ENCODE measurements at places on chromosomes 5 and 9.

GRCh38 chr5:167513381-167513780, 778.1 kb upstream of the WWC1 start:
- DNase-seq = no peak

- DNase-seq = no peak
Measured at GRCh38 chr5:1108023-1108864, 3.6 kb downstream of the SLC12A7 start.

DNA sequence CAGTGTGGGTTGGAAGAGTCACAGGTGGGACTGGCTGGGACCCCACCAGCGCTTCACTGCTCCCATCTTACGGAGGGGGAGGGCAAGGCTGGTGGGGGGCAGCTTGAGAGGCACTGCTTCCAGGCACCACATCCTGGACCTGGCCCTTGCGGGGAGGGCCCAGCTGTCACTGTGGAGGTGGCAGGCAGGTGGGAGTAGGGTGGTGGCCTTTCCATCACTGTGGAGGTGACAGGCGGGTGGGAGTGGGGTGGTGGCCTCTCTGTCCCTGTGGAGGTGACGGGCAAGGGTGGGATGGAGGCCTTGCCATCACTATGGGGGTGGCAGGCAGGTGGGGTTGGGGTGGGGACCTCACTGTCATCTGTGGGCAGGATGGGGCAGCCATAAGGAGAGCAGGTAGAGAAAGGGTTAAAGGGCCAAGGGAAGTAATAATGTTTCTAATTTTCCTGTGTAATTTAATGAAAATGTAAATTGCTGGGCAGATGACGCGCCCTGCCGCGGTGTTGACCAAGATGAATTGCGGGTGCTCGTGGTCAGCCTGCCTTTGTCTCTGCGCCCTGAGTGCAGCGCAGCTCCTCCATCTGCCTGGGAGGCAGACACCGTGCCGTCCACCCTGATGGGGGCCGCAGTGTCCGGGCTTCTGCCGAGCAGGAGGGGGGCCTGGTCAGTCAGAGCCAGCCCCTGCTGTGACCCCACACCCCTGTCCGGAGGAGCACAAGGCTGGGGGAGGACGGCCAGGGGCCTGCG, 20.8 kb downstream of the RXRA start:
- DNase-seq = no peak

GRCh38 chr5:115507681-115508080, 36.9 kb downstream of the FEM1C start:
- no peak for DNase-seq

DNA sequence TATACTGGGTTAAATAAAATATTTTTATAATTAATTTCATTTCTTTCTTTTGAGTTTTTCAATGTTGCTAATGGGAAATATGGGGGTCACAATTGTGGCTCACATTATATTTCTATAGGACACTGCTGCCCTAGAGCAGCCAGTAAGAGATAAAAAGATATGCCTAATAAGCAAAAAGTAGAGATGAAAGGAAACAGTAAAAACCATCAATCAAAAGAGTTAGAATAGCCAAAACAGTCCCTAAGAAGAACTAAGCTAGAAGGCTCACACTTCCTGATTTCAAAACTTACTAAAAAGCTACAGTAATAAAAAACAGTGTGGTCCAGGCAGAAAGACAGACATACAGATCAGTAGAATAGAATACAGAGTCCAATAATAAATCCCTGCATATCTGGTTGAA, 104.4 kb downstream of the FANCC start:
- DNase-seq = no peak

DNA sequence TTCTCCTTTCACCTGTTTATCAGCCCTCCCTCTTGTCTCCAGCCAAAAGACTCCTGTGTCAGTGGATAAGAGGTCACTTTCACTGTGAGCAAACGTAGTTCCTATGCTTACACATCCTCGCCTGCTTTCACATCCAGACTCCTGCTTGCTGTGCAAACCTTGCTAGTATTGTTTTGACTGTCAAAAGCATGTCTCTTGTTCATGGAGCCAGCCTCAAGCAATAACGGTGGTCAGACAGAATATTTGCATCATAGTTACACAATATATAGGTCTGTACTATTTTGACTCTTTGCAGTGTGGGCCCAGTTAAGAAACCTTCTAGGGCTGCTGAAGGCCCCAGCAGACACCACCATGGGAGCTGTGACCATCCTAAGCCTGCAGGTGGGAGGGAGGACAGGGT, 420.0 kb downstream of the SEMA5A start:
- no peak for DNase-seq

DNA sequence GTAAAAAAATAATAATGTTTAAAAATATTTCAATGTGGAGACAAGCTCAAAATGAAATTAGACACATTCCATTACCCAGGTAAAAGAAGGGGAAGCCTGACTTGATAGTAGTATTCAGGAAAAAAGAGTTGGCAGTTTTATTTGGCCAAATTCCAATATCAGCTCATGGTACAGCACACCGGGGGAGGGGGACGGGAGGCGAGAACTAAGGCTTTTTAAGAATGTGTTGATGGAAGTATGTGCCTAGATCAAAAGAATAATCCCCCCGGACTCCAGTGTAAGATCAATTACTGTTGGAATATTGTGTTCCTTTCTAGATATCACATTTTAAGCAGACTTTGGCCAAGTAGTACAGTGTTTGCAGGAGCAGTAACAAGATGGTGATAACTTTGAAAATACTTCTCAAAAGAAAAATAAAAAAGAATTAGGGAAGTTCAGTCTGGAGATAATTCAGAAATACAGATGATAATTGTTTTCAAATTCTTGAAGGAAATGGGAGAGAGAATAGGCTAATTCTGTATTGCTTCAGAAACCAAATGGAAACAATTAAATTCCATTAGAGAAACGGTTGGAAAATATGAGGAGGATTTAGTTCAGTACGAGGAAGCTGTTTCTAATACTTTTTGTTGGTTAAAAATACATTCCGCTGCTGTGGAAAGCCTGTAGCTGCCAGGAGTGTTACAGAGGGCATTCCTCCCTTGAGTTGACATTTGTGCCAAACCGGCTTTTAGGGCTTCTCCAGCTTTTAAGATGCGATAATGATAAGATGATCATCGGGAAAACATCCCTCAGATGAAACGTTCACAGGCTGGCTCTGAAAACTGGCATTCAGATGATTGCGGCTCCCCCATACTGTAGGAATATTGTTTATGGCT, 98.1 kb upstream of the ERBIN start:
- DNase-seq = no peak

- no peak for DNase-seq
Measured at GRCh38 chr9:101418518-101419430, 16.8 kb downstream of the ALDOB start.

DNA sequence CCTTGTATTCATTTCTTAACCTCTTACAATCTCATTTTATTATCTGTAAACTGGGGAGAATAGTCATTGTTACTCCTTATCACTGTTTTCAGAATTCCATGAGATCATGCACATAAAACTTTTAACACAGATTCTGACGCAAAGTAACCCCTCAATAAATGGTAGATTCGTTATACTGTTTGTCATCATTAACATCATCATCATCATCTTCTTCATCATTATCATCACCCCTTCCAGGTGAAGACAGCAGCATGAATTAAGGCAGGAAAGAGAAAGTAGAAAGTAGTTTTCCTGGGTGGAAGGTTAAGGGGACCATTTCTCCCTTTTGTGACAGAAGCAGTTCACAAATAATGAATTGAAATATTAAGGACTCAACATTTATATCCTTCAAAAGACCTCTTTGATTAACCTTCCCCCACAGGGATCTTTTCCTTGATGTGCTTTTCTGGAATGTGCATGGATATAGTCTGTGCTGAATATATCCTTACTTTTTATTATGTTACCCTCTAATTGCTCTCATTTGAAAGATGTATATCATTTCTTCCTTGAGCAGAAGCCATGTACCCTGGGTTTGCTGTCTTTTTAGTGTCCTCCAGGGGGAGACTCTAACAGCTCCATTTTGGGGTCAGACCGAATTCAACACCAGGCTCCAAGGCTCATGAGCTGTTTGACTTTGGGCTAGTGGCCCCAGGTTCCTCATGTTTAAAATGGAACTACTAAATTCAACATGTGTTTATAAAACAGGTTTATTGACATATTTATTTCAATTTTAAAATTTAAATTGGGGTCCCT, 1029.9 kb upstream of the WWC1 start:
- no peak for DNase-seq

- DNase-seq = no peak
Measured at GRCh38 chr5:154146409-154146808, 44.1 kb upstream of the GALNT10 start.

DNA sequence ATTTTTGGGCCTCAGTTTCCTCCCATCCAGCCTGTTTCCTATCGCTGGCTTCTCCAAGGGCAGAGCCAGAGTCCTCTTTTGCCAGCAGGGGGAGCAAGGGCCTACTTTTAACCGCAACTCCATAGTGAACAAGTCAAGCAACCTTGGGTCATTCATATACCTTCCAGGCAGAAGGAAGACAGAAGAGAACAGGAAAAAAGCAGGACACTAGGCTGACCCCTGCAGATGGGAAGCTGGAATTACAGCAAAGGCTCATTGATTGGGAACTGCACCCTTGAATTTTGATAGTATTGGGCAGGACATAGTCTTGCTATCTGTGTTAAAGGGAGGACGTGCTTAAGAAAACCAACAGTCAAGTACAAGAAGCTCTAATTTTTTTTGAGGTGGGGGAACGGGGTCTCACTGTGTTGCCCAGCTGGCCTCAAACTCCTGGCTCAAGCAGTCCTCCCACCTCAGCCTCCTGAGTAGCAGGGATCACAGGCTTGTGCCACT, 30.1 kb downstream of the QRFP start:
- peak; percentile 50 for DNase-seq

GRCh38 chr9:97848215-97848479, 4.9 kb upstream of the FOXE1 start:
- no peak for DNase-seq

GRCh38 chr9:35579130-35579529, 25.9 kb upstream of the TESK1 start:
- DNase-seq = no peak

DNA sequence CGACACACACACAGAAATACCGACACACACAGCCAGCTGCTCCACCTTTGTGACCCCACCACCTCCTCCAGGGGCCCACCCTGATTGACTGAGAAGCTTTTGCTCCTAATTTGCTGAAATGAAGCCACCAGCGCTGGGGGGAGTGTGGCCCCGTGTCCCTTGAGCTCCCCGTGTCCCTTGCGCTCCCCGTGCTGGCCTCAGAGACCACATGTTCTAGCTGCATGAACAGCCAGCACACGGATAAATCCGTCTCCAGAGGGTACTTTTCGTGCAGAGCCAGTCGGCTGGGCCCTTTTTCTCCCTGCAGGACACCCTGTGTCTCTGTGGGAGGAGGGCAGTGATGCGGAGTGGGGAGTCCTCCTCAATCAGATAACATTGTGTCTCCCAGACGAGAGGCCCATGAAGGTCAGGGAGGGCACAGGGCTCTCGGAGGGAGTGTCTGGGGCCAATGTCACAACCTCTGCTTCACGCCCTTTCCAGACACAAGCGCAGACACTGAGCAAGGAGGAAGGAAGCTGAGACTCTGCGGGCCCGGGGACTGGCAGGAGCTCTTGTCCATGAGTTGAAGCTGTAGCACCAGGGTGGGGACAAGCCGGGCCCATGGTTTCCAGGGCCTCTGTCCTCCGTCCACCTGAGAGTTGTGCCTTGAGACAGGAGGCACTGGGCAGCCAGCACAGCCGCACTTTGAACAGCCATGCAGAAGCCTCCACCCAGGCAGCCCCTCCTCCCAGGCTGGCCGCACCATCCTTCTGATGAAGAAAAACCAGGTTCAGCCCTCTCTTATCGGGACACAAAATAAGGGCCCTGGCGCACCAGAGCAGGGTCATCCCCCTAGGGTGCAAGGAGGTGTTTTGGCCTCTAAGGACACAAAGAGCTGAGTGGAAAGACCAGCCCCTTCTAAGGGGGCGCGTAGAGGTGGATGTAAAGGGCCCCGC, 36.4 kb upstream of the SLC6A19 start:
- no peak for DNase-seq

DNA sequence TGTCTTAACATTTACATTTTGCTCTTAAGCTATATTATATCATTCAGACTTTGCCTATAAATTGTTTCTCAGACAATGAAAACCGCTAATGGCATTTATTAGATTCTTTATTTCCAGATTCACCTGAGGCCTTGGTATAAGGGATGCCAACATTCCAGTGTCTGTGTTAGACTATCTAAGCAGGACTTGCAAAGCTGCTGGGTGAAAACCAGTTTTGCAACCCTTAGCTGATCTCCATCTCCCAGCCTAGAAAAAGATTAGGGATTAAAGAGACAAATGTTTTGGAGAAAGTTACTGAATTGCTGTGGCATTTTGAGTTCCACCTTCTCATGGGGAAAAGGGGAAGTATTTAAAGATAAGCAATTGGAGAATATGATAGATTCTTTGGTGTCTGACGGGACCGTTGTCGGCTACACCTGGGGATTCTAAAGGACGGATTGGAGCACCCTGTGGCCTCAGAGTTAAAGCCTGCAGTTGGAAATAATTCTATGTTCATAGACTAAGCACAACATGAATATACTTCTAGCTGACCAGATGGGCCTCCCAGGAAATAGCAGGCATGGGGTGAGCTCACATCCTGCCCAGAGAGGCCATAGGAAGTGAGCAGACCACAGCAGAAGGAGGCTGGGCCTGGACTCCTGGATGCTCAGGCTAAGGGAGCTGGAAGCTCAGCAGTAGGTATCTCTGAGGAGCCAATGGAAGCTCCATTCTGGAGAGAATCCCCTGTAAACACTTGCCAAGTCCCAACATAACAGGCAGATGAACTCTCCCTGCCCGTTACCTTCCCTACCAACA, 21.8 kb downstream of the ENTREP1 start:
- DNase-seq = no peak

- DNase-seq = no peak
Measured at GRCh38 chr5:92800365-92800764, 780.7 kb downstream of the NR2F1-AS1 start.

- DNase-seq = no peak
Measured at GRCh38 chr5:162128117-162128516, 60.5 kb downstream of the GABRG2 start.

GRCh38 chr5:59716966-59717500, 176.5 kb downstream of the PDE4D start:
- no peak for DNase-seq

DNA sequence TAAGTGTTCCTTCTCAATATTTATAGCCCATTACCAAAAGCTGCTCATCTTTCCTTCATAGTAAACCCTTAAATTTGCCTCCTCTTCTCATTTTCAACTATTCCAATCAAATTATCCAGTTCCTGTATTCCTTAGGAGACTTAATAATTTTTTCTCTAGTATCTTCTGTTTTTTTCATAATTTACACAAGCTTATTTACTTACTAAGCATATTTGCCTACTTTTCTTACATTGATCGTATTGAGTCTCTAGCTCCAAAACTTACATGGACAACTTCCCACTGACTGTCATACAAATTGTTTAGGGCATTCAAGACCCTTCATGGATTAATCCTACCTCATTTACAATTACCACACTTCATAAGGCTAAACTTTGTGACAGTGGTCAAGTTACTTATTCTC, 3.6 kb downstream of the CERT1 start:
- DNase-seq = no peak

GRCh38 chr5:136269973-136270372, 77.0 kb upstream of the SMIM32 start:
- DNase-seq = no peak

DNA sequence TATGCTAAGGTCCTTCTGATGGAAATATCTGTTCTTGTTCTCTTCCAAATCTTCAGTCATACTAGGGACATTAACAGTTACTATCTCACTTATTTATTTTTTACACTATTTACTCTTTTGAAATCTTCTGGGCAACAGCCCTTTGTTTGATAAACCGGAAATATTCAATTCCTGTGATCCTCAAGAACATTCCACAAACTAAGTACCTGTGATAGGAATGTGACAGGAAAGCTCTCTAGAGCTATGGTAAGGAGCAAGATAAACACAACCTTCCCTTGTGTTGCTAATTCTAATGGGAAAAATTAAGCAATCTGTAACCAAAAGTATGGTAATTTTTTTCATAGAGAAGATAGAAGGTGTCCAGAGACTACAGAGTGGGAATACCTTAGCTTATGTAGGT, 22.0 kb upstream of the ANKRD34B start:
- no peak for DNase-seq

All from nucleus accumbens (tissue), 56 donors.